M059J (cell line): ENCODE measurements at places on chromosomes 2 and 18. TPM values are rescaled to one million over a fixed set of nuclear protein-coding genes. Genes with fewer than 3 reads are reported as not detected.
A peak's percentile ranks its signal among the peaks of the same experiment; 100 is the strongest.

DNA sequence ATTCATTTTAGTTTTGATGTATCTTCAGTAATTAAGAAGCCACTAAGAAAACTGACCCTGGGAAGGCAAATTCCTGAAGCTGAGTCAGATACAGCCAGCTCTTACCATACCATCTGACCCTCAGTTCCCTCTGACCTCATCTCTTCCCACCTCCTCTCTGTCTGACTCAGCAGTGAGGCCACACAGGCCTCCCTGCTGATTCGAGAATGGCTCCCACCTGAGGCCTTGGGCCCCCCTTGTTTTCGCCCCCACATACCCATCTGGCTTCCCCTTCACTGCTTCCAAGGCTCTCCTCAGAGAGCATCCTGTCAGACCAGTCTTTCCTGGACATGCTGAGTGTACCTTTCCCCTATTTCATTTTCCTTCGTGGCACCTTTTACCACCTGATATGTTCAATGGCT, 71.0 kb upstream of the CYP1B1 start:
- DNase-seq: peak; percentile 98

- no peak for DNase-seq
Measured at GRCh38 chr2:74052732-74053710, 68.3 kb downstream of the TET3 start.

DNA sequence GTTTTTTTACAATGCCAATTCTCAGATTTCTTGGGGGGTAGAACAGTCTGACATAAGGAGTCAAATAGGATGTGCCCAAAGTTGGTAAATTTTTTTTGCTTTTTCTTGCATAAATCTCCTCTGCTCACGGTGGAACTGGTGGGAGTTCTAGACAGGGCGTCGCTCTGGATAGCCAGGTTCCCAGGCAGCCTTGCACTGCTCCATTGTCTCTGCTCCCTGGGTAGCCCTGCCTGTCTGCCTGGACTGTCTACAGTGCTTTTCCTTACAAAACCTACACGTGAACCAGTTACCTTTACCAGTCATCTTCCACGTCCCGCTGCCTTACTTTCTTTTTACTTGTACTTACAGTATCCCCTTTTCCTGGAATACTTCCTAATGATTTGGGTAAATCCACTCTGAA, 117.1 kb downstream of the ZNF407 start:
- DNase-seq: no peak

DNA sequence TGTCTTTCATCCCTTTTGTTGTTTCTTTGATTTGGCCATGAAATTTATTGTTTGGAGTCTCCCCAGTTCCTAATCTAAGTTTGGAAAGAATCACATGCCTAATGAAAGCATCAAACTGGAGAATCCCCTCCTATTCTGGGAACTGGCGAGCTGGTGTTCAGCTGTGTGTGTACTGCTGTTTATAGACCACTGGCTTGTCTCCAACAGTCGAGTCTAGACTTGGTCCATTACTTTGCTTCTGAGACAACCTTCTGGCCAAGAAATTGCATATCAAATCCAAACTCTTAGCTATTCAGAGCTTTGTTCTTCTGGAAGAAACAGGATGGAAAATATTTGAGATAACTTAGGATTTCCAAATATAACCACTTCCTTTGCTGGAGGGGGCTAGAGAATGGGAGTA, 111.5 kb upstream of the THSD7B start:
- DNase-seq: no peak

- DNase-seq: no peak
Measured at GRCh38 chr2:144237830-144238627, 281.9 kb downstream of the ZEB2 start.

- DNase-seq: peak; percentile 77
Measured at GRCh38 chr2:234291765-234292204, 205.1 kb downstream of the ARL4C start.

- no peak for DNase-seq
Measured at GRCh38 chr2:128416109-128416785, 97.6 kb upstream of the HS6ST1 start.

MLPH gene
- total RNA-seq: 50.7 and 68.8 TPM in 2 replicates

IL37 gene
- total RNA-seq: 0.30 TPM in 1 of 2 replicates, not detected in the other

UPP2 gene
- not detected in 2 replicates for total RNA-seq

IL36A gene
- not detected in 2 replicates for total RNA-seq
